ENCODE measurements at places on chromosomes 1 and 21. TPM values are rescaled to one million over a fixed set of nuclear protein-coding genes. Genes with fewer than 3 reads are reported as not detected.
A peak's percentile ranks its signal among the peaks of the same experiment; 100 is the strongest.

DNA sequence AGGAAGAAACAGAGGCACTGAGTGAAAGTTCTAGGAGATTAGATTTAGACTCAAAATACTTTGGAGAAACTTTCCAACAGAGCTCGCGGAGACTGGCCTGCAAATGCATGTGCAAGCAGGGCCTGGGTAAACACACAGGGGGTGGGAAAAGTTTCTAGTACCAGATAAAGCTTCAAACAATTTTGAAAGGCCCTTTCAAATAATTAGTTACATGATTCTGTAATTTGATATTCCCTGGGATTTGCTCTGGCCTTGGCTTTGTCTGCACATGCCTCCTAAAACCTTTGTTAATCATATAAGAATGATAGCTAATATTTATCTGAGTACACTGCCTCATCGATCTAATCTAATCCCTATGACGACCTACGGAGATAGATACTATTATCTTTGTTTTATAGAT lies 31.3 kb downstream of the VTCN1 start:
- no peak for DNase-seq

- no peak for DNase-seq
These were observed 288.8 kb downstream of the GPATCH2 start for GRCh38 chr1:217342105-217342504.

- peak; percentile 22 for DNase-seq
These were observed 2.4 kb upstream of the PRAMEF18 start for GRCh38 chr1:13228343-13228781.

DNA sequence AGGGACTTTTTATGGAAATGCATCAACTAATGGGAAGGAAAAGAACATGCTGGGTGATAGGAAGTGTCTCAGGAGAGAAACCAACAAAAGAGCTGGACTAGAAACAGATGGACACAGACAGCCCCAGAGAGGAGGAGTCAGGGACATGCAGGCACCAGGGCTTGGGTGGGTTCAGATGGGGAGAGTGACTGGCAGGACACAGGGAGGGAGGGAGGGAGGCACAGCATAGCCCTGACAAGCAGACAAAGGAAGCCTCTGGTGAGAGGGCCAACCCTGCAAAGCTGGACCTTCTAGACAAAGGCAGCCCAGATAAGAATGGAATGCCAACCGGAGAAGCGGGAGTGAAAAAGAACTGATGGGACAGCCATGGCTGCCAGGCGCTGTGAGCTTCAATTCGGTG lies 568.8 kb downstream of the AJAP1 start:
- DNase-seq, result no peak

The SLC6A9 gene
- total RNA-seq, result 12.9 TPM
